ENCODE measurements at places on chromosomes 11 and 22.

- no peak for DNase-seq
These were observed 47.0 kb upstream of the CCDC89 start for GRCh38 chr11:85732965-85733364.

- no peak for DNase-seq
These were observed 48.0 kb downstream of the IGLL5 start for GRCh38 chr22:22935546-22936157.

GRCh38 chr11:12269104-12269441, 108.3 kb upstream of the PARVA start:
- no peak for DNase-seq

DNA sequence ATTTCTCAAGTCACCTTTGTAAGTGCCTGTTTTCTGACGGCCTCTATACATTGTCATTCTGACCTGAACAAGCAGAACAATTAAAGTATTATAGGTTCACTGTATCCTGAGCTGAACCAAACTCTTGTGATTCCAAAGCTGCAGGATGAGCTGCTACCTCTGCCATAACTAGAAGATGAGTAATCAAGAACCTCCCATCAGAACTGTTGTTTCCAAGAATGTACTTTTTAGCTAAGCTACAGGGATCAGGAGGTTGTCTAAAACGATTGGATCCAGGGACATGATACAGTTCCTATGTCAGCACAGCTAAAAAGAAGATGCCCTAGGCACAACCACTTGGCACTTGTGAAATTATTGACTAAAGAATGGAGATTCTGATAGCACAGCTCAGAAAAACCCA, 288.4 kb upstream of the CCDC90B start:
- no peak for DNase-seq

GRCh38 chr11:110858547-110858921, 146.3 kb upstream of the ARHGAP20 start:
- no peak for DNase-seq

DNA sequence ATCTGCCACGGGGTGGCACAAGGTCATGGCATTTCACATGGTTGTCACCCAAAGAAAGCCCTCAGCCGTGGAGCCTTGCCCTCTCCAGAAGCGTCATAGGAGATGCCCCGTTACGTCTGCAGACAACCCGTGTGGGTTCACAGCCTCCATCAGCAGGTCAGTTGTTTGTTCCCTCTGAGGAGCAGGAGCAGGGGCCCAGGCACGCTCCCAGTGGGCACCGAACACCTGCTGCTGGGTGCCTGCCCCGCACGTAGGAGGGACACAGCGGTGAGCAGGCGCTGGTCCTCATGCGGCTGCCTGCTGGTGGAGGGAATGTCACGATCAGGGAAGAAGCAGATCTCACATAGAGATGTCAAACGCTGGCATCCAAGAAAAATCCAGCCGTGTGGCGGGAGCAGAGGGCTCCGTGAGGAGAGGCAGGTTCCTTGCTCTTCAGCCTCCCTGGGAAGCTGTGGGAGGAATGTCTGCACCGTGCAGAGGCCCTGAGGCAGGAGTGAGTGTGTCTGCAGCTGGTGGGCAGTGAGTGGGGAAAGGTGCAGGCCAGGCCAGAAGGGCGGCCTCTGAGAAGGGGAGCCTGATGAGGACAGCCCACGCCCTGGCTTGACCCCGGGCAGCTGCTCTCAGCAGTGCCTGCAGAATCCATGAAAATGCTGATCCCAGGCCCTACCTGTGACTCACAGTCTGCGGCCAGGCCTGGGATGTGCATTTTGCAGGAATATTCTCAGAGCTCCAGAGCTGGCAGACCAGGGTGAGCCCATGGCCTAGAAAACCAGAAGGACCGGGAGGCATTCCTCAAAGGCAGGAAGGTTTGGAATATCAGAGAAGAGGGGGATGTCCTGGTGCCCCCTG, 36.4 kb upstream of the TH start:
- no peak for DNase-seq

DNA sequence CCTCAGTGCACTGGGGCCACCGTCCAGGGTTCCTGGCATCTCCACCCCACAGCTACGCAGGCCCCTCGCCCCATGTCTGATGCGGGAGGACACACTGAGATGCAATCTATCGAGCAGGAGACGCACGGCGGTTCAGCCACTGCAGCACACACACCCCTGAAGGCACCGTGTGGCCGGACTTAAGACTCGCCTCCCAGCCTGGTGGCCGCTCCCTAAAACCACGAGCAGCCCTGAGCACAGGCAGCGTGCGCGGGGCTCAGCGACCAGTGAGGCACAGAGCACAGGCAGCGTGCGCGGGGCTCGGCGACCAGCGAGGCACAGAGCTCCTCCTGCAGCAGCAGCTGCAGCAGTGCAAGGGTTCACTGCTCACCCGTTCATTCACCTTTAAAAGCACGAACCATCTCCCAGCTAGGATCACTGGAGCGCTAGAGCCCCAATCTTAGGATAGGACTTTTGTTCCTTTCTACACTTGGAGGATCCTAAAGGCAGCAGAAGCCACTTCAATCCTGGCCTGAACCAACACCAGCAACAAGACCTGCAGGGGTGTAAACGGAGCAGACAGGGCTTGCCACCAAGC, 31.4 kb downstream of the TOLLIP start:
- no peak for DNase-seq

GRCh38 chr22:48180631-48181030, 1418.2 kb downstream of the TBC1D22A start:
- no peak for DNase-seq

DNA sequence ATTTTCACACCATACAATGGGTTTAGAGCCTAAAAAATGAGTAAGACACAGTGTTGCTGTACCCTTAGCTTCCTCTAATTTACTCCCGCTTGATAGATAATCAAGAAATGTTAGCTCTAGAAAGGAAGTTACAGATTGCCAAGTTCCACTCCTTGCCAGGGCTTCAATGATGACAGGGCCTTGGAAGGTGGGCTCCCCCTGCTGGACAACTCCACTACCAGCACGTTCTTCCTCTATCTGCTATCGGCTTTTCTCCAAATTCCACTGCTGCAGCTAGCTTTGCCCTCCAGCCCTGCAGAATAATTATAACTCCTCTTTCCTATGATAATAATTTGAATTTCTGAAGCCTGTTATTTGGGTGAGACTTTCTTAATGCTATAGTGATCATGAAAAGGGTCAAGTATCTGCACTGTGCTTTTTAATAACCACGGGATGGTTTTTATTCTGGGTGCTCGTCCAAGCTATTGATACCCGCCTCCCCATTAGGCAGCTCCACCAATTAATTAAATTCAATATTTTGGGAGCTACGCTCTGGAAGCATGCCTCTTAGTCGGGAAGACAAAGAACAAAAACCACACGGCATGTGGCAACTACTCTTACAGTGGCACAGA, 9.0 kb downstream of the SYN3 start:
- peak; percentile 42 for DNase-seq

- DNase-seq = no peak
These were observed 521.2 kb downstream of the KCNA4 start for GRCh38 chr11:29495676-29496075.

DNA sequence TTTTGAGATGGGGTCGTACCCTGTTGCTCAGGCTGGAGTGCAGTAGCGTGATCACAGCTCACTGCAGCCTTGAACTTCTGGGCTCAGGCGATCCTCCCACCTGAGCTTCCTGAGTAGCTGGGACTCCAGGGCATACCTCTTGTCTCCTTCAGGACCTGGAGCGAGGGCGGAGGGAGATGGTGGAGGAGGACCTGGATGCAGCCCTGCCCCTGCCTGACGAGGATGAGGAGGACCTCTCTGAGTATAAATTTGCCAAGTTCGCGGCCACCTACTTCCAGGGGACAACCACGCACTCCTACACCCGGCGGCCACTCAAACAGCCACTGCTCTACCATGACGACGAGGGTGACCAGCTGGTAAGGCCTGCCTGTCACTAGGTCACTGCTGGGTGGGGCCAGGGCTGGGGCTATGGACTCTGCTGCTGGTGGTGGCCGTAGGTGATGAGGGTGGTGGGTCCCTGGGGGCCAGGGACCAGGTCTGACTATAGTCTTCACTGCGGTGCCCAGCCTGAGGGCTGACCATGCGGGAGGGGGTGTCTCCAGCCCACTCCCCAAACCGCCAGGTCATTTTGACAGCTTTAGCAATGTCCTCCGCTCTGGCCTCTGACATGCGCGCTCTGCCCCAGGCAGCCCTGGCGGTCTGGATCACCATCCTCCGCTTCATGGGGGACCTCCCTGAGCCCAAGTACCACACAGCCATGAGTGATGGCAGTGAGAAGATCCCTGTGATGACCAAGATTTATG, 53.9 kb downstream of the MYO7A start:
- DNase-seq = no peak

DNA sequence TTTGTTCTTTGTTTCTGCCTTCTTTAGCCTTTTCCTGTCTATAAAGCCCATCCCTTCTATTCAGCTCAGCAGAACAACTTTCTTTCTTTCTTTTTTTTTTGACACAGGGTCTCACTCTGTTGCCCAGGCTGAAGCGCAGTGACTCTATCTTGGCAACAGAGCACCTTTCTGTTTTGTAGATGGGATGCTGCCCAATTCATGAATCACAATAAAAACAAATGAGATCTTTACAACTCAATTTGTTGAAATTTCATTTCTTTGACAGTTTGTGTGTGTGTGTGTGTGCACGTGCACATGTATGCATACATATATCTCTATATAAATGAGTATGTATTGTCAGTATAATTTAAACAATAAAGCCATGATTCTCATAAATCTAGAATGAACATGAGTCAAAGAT, 25.5 kb downstream of the TSPAN18 start:
- DNase-seq = no peak

DNA sequence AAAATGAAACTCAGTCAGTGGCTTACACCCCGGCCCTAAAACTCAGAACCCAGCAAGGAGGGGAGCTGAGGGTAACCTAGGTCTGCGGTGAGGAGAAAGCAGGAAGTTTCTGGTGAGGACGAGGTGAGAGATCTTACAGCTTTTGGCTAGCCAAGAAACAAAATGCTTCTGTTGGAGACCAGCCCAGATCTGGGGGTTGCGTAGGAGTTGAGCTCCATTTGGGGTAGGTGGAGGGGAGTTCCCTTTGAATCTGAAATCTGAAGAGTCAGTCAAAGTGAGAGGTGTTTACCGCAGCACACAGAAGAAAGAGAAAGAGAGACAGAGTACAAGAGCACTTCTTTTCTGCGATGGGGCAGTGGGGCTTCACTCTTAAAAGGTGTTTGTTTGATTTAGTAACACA, 29.6 kb downstream of the EHF start:
- DNase-seq = no peak

GRCh38 chr11:7893796-7894195, 37.3 kb downstream of the OR10A6 start:
- no peak for DNase-seq

- DNase-seq = no peak
These were observed 612.7 kb downstream of the BRD1 start for GRCh38 chr22:49214976-49215375.

- no peak for DNase-seq
These were observed 3.8 kb upstream of the GGA1 start for GRCh38 chr22:37604875-37605274.

Measured in NCI-H1092 treated with DMSO at 0.1 percent for 48 hours (cell line).